ENCODE measurements at places on chromosomes 12 and 14.

- DNase-seq: no peak
These were observed 79.7 kb downstream of the FGD4 start for GRCh38 chr12:32478858-32479725.

DNA sequence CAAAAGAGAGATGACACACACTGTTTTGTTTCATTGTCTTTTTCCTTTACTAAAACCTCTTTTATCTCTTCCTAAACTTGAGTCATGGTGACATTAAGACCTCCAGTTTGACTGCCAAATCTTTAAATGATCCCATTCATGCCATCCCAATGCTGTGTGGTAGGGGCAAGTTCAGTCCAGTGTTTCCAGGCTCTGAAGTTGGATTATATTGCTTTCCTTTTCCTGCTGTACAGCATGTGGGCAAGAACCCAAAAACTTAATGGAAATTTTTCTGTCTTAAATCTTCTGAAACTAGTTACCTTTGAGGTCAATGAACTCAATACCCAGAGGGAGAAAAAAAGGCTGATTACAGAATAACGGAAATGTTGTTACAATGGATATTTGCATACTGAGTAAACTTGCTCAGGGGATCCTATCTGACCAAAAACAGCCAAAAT, 187.1 kb upstream of the FAR2 start:
- DNase-seq: no peak

DNA sequence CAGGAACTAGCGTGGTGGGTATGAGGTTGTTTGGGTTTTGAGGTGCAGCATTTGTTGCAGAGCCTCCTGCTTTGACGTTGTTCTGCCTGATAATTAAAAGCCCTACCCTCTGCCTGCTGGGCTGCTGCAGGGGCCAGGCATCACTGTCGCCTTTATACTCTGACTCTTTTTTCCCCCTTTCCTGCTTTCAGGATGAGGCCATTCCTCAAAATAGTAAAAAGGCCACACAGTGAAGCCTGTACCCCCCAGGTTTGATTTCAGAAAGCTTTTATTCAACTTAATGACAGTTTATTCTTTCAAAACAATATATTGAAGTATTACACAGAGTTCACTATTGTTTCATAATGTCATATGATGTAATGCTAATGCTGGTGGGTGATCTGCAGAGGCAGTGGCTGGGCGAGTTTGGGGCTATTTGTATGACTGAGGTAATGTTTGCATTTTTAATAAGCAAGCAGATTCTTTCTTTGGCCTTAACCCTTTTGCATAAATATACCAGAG, 9.1 kb downstream of the BORCS5 start:
- DNase-seq: no peak

- DNase-seq: no peak
These were observed 3.5 kb downstream of the MYF6 start for GRCh38 chr12:80710727-80711449.

DNA sequence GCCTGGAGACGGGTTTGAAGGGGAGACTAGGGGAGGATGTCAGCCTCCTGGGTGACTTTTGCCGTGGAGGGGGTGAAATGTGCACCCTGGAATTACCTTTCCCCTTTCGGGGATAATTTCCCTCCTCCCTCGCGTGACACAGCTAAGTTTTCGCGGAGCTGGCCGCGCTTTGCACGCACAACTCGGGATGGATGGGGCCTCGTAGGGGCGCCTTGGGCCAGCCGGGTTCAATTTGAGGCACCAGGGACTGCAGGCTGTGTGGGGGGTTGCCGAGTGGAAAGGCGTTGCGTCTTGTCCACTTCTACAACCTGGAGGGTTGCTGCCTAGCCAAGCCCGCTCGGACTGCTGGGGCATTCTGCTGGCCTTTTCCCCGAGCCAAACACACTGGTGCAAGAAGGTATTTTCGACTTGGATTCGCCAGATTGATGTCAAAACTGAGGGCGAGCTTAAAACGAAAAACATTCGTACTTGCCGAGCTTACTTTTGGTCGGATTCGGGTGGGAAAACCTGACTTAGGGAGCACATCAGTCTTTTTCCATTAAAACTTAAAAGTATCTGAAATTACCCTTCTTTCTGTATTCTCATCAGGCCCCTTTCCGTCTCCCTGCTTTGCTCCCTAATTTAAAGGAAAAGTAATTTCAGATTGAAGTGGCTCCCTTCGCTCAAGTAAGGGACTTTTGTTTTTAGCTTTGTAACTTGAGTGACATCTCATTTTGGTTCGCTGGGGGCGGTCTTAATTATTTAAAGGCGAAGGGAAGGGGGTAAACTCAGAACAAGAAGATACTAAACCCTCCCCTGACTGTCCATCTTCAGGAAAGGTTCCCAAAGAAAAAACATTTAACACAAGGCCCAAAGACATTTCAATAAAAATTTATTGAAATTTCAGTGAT, 14.3 kb downstream of the TBX3 start:
- DNase-seq: peak; percentile 76

DNA sequence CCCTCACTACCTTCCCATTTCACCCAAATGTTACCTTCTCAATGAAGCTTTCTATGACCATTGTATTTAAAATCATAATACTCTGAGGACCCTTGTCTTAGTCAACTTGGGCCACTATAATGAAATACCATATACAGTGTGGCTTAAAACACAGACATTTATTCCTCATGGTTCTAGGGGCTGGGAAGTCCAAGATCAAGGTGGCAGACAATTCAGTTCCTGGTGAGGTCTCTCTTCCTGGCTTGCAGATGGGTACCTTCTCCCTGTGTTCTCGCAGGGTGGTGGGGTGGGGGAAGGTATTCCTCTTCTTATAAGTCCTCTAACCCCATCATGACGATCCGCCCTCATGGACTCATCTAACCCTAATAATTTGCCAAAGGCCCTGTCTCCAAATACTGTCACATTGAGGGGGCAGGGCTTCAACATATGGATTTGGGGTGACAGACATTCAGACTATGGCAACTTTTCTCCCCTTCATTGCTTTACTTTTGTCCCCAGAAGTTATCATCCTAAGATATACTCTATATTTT, 163.7 kb upstream of the PWP1 start:
- no peak for DNase-seq

DNA sequence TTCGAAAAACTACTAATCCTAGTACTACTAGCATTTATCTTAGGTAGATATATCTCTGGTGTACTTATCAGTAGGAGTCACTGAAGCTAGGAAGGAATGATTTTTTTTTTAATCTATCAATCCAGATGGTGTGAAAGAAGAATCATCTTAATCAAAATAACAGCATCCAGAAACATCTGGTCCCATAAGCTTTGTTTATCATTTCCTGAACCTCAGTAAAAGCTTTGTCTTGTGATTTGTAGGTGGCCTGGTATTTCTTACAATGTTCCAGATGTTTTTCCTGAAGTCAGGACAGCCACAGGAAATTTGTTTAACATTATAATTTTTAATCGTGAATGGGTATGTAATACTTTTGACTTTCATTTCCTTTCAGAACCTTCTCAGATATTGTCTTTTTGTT, 28.0 kb upstream of the LUM start:
- no peak for DNase-seq

DNA sequence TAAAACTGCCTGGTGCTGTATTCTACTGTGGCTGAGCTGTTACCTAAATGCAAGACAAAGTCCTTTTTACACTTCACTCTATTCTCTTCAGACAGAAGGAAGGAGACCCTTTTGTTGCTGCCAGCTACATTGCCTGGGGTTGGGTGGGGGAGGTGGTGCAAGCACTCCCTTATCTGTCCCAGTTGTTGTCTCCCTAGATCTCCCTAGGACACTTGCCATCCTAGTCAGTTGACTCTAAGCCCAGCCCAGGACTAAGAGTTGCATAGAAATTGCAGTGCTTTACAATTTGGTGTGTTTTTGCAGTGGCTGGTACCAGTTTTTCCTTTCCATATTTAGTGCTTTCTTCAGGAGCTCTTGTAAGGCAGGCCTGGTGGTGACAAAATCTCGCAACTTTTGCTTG, 35.1 kb downstream of the SCYL2 start:
- no peak for DNase-seq

DNA sequence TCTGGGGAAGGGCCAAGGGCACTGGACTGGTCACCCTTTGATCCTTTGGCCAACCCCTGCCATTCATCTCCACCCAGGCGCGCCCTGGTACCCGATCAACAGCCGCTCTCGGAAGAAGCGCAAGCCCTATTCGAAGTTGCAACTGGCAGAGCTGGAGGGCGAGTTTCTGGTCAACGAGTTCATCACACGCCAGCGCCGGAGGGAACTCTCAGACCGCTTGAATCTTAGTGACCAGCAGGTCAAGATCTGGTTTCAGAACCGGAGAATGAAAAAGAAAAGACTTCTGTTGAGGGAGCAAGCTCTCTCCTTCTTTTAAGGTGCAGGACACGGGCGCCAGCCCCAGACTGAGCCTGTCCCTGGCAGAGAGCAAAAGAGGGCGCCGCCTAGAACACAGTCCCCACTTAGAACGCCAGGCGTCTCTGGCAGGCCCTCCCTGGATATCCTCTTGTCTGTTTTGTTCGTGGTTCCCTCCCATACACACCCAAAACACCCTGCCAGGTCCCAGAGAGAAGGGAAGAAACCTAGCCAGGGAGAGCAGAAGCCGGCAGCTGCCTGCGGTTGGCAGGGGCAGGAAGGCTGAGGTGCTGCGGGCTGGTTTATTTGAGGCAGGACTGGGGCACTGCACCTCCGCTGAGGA, 1.7 kb downstream of the HOXC12 start:
- DNase-seq: no peak

GRCh38 chr14:28294834-28295440, 471.6 kb upstream of the FOXG1 start:
- no peak for DNase-seq

GRCh38 chr12:8905546-8905945, 8.8 kb upstream of the PHC1 start:
- no peak for DNase-seq

- no peak for DNase-seq
These were observed 2.7 kb upstream of the TC2N start for GRCh38 chr14:91870001-91870400.

GRCh38 chr14:78383060-78383459, 212.9 kb downstream of the NRXN3 start:
- no peak for DNase-seq

- DNase-seq: no peak
These were observed 5.0 kb downstream of the RERG start for GRCh38 chr12:15216036-15216889.

- no peak for DNase-seq
These were observed 38.1 kb downstream of the CDC42BPB start for GRCh38 chr14:103019236-103019635.

DNA sequence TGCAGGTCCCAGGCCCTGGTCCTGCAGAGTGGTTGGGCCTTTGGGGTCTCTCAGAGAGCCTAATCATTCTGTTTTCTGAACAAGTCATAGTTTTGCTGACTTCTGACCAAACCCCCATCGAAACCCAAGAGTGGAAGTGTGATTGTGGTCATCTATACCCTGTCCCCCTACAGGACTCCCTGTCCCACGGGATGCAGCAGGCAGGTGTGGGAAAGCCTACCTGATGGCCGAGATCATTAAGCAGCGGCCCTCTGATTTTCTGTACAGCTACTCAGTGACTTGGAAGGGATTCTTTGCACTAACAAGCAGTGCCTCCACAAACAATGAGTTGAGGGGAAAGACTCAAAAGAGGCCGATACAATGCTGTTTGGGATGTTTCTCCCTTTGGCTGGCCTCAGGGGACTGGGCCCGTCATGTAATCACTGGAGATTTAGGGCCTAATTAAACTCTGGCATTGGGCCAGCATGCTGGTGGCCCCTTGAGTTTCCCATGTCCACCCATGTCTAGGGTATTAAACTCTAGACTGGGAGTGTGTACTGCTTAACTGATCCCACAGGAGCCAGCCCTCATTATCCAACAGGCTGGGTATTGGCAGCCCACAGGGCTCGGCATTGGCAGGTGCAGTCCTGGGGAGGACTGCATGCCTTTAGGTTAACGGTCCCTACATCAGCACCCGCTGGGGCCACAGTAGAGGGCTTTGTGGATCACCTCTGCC, 192.8 kb downstream of the ZFP36L1 start:
- no peak for DNase-seq

GRCh38 chr14:94097091-94097490, 13.4 kb upstream of the IFI27 start:
- peak; percentile 36 for DNase-seq

DNA sequence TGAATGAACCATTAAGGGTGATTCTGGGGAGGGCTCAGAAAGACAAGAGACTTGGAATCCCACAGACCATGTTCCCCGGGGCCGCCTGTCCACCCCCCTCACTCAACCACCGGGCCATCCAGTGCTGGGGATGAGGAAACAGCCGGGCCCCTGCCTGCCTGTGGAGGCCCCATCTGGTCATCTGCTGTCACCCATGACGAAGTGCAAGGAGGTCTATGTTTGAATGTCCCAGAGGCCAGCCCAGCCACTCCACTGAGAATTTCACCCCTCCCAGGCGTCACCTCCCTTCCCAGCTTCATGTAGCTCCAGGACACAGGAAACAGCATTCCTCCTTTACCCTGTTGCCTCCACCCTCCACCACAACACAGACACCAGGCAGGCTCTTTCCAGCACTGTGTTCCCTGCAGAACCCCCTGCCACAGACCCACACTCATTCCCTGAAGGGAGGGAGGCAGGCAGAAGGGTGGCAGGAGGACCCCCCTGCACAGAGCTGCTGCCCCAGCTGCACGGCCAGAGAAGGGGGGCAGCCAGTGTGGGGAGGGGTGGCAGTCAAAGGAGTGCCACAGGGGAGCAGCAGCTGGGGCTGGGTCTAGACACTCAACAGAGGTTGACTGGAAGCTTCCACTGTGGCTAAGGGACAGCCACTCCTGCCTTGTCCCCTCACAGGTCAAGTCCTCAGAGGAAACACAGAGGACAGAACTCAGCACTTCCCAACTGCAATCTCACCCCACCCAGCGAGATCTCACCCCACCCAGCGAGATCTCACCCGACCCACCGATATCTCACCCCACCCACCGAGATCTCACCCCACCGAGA, 50.3 kb upstream of the PPP2R5C start:
- no peak for DNase-seq

GRCh38 chr14:95964901-95965300, 74.3 kb upstream of the C14orf132 start:
- DNase-seq: no peak

DNA sequence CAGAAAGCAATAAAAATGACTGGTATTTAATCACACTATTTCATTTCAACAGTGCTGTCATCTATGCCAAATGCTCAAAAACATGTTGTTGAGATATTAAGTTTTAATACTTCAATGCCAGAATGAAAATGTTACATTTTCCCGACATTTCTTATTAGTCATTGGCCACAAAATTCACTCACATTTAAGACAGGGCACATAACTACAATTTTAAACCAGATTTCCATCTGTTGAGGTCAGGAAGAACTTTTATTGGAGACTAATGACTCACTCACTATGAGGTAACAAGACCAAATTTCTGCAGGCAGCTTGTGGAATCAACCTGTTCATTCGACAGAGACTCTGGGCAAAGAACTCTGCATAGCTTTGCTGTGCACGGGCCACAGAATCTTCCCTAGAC, 36.8 kb downstream of the PPTC7 start:
- no peak for DNase-seq

DNA sequence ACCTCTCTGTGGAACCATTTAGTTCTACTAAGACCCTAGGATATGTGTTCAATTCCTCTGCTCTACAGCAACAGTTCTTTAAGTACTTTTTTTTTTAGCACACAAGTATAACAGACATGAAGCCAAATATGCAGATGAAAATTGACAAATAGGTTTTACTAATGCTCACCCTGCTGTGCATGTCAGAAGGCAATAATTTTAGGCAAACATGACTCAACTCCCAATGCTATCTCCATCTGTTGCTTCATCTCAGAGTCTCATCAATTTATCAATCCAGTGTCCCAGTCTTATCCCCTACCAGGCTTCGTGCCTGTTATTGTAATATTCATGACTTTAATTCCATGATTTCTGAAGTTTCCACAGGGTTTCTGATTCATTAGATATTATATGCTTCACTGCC, 57.7 kb downstream of the DBX2 start:
- DNase-seq: no peak

GRCh38 chr12:107014055-107014454, 27.1 kb upstream of the MTERF2 start:
- no peak for DNase-seq
